ENCODE measurements at places on chromosomes 4 and X.

DNA sequence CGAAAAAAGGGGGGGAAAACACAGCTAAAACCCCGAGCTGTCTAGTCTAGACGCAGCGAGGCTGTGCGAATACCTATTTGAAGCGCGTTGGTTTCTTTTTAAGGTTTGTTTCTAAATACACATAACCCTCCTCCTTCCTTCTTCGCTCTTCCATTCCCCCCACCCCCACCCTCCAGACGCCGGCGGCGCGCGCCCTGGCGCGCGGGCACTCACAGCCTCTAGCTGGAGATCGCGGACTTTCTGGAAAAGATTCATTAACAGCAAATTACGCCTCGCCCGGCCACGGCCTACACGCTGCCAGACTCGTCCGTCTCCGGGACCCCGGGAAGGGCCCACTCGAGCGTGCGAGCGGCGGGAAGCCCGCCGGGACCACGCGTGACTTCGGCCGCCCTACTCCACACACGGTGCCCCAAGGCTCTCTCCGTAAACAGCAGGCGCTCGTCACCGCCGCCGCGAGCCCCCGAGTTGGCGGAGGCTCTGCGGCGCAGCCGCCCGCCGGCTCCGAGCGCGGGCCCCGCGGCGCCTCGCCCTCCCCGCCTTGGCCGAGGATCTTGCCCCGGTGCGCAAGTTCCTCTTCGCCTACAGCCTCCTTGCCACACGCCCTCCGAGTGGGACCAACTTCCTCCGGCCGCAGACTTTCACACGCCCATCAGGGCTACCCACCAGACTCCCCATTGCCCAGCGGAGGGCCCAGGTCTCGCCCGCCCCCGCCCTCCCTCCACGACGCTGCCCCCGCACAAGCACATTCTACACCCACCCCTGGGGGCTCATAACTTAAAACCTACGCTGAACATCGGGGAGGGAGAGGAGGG, 2.0 kb downstream of the BCOR start:
- DNase-seq: peak; percentile 61

DNA sequence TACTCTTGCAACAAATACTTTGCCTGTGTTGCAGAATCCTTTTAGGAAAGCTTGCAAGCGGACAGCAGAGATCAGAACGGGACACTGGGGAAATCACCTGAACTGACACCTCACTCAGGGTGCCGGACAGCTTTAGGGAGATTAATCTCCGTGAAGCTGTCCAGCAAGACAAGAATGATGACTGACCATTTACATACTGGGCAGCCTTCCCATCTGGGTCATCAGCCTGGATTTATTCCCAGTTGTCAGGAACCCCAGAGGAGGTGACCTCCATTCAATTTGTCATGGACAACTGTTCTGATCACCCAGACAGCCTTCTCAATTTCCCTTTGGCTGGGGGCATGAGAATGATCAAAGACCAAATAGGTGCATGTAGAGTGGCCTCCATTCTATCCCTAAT, 93.0 kb upstream of the EGFL6 start:
- DNase-seq: no peak

- DNase-seq: no peak
Measured at GRCh38 chrX:22516893-22517292, 244.2 kb downstream of the CBLL2 start.

DNA sequence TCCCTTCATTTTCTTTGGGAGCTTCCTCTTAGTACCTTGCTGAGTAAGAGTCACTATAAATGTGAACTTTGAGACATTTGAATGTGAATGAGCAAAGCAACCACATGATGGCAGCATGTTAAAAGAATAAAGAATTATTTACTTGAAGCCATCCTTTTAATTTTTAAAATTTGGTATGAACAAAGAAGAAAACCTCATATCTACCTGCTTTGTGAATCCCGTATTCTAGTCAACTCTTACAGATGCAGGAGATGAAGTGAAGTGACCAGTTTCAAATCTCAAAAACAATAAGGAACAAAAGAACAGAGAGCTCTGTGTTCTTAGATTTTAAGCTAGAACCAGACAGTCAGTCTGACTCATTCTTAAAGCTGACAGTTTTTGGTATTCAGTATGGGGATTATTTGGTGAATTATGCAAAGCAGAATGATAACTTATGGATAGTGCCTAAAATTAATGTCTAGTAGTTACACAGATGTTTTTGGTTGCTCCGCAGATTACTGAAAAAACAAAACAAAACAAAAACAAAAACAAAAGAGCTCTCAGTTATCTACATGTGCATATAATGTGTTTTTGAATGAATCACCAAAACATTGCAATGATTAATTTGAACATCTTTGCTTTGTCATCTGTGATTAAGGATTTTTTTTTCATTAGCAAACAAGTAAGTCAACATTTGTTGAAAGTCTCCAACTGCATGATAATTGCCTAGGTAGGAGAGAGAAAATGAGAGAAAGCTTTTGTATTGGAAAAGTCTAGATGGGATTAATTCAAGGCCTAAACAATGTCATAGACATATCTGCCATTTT, 48.2 kb upstream of the H2AZ1 start:
- no peak for DNase-seq

- no peak for DNase-seq
Measured at GRCh38 chrX:78029663-78030062, 60.2 kb upstream of the PGAM4 start.

GRCh38 chr4:147182041-147182440, 236.4 kb upstream of the TTC29 start:
- DNase-seq: no peak

GRCh38 chrX:108347800-108348199, 90.4 kb downstream of the COL4A6 start:
- DNase-seq: peak; percentile 71

- DNase-seq: no peak
Measured at GRCh38 chr4:42608551-42608950, 48.4 kb downstream of the ATP8A1 start.

DNA sequence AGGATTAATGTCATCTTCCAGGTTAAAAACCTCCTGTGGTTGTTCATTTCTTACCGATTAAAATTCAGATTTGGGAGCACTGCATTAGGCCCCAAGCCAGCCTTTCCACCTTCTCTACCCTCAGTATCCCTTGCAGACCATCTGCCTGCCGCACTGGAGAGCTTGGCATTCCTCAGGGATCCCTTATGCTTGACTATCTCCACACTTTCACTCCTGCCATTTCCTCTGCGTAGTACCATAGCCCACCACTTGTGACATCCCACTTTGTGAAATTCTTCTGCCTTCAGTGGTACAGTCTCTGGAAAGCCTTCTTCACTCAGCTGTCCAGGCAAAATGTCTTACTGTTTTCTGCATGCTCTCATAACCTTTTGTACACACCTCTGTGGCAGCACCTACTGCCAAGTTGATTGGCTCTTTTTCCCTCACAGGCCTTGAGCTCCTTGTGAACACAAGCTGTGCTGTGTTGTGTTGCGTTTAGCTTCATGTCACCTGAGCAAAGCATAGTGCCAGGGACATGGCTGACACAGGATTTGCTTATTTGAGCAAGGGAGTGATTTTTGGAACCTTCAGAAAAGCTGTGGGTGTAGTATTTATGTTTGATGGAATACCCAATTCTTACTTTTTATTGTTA, 156.4 kb downstream of the ARX start:
- no peak for DNase-seq

DNA sequence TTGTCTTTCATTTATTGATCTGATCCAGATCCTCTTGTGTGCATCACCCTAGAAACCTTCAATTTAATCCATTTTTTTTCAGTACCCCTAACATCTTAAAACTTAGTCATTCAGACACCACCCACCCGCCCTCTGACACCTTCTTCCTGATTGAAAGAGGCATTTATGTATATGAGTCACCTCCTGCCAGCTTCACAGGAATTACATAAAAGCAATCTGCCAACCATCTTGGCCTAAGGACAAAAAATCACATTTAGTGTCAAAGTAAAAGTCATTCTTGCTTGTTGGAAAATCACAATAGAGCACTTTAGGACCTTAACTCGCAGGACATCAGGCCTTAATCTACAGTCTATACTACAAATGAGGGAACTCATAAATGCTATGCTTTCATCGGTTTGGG, 52.1 kb downstream of the NDST3 start:
- no peak for DNase-seq

GRCh38 chr4:71162386-71162785, 168.9 kb downstream of the DCK start:
- DNase-seq: no peak

GRCh38 chr4:186628058-186628711, 72.8 kb upstream of the MTNR1A start:
- no peak for DNase-seq

DNA sequence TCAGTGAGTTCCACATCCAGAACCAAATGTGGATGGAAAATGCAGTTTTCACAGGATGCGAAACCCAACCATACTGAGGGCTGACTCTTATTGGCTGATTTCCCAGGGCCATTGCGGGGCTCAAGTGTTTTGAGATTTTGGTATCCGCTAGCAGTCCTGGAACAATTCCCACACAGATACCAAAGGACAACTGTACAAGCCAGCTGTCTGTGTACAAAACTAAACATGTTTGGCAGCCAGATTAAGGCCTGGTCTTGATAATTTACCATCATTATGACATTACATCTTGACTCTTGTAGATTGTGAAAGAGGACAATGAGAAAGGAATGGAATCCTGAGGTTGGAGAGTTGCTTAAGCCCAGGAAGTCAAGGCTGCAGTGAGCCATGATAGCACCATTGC, 121.9 kb downstream of the DKK2 start:
- no peak for DNase-seq

GRCh38 chr4:139455126-139455538, 1.2 kb downstream of the RAB33B start:
- no peak for DNase-seq

- DNase-seq: no peak
Measured at GRCh38 chr4:118983293-118983692, 94.6 kb downstream of the SYNPO2 start.

- no peak for DNase-seq
Measured at GRCh38 chrX:107769581-107770317, 5.8 kb downstream of the TSC22D3 start.

DNA sequence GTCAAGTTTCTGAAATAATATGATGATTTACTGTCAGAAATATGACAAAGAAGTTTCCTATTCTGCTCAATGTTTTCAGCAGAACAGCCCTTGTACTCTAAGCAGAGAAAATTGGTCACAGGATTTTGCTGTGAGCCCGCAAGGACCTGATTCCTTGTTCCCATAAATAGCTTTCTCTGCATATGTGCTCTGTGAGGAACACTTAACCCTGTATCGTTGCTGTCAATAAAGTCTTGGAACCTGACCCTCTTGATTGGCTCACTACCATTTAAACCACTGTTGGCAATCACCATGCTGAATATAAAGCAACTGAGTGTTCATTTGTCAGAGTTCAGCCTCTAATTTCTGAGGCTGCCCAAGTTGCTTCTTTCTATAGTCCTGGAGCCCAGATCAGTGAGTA, 158.2 kb upstream of the NOCT start:
- DNase-seq: no peak

- DNase-seq: no peak
Measured at GRCh38 chr4:81921751-81922159, 450.0 kb upstream of the RASGEF1B start.

DNA sequence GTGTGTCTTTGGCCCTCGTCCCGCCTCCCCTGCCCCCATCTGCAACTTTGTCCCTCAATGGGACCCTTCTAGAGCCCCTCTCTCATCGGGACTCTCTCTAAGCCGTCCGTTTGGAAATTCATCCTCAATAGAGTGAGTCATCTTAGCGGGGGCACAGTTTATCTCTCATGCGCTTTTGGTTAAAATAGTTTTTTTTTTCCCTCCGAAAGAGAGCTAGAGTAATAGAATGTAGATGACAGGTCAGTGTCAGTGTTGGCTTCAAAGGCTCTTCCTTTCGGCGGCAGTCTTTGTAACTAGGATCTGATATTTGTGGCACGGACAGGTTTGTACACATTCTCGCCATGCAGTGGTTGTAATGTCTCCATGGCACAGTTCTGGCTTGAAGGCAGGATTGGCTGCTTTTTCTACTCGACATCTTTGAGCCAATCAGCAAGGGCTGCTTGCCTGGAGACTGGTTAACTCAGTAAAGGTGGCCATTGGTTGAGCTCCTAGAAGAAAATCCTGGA, 989 bp downstream of the N4BP2 start:
- DNase-seq: peak; percentile 80

DNA sequence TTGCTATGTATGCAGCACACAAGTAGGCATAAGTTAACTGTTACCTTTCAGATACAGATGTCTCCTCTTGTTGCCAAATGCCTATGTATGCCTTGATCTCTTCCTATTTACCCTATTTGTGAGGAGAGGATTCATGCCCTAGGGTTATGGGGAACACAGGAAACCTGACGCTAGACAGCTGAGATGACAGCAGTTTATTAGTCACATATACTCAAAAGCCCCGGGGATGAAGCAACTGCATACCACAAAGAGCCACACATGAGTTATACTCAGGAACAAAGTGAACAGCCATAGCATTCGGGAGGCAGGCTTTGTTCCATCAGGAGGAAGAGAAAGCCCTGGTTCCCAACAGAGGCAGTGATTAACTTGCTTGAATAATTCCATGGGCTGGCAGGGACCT, 1011.7 kb upstream of the PCDH7 start:
- no peak for DNase-seq

DNA sequence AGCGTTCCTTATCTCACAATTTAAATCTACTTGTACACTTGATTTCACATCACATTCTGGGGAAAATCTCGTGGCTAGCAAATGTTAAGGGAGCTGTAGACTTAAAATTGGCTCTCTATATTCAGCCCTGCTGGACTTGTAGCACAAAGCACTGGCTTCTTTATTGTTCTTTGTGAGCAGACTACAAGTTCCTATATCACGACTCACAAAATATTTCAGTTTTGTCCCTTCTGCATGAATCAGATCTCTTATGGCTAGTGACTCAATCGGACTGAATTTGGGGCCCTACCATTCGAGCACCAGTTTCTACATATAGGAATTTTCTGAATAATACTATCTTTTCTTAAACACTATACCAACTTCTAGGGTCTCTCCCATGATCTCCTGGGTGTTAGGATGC, 390.1 kb downstream of the ADAM29 start:
- no peak for DNase-seq

DNA sequence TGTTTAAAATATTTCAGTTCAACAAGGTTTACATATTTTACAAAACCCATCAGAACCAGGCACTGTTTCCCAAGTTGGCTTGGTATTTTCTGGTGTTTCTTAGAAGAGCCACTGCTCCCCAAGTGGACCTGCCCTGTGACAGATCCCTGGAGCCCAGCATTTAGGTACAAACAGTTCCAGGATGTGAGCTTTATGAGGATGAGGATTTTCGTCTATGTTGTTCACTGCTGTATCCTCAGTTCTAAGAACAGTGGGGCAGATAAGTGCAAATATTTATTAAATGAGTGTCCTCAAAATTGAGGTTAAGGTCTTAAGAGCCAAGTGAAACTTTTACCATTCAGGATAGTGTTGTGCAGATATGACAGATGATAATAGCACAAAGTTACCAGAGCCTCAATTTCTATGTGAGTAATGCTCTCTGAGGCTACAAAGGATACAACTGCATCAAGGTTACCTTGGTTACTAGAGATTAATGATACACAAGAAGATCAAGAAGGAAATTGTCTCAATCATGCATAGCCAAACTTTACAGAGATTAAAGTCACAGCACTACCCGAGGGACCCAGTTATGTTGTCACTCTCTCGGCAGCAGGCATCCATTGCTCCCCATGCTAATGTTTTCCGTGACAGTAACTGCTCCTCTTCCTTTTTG, 37.5 kb downstream of the ANXA3 start:
- no peak for DNase-seq

- no peak for DNase-seq
Measured at GRCh38 chr4:183348706-183349659, 26.8 kb upstream of the CLDN24 start.

Measured in ecto neural progenitor cell (in vitro differentiated cells).